ENCODE measurements at places on chromosomes 1 and 21. TPM values are rescaled to one million over a fixed set of nuclear protein-coding genes. Genes with fewer than 3 reads are reported as not detected.

S100A12 gene
- 9.1 TPM for polyA plus RNA-seq

GRCh38 chr21:26106562-26106961 is 64.0 kb downstream of the APP start:
- peaks cover 8% of the 10 kb centered on the region for H3K36me3 ChIP-seq
- no peak overlapping the region for H3K4me3 ChIP-seq
- H3K27ac ChIP-seq, result no peak overlapping the region
- H3K4me1 ChIP-seq, result peaks cover 16% of the 10 kb centered on the region

DNA sequence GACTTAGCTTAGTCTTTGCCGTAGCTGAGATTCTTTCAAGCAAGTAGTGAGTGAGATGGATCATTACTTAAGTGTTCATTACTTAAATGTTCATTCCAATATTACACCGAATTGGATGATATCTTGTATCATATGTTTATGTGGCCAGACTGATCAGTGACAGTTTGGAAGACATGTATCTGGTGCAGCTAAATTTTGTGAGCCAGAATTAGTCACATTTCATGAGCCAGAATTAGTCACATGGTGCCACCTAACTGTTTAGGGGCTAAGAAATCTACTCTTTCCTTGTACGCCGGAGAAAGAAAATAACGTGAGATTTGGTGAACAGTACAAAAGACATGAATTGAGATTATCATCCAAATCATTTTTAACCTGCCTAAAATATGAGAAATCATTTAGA is 355.6 kb downstream of the USP25 start:
- H3K4me1 ChIP-seq, result peaks cover 12% of the 10 kb centered on the region
- no peaks in the 10 kb centered on the region for H3K27me3 ChIP-seq
- H3K27ac ChIP-seq, result peak overlapping the region; percentile 11
- no peak overlapping the region for H3K4me3 ChIP-seq
- H3K36me3 ChIP-seq, result no peaks in the 10 kb centered on the region

LCA5L gene
- polyA plus RNA-seq, result 0.65 TPM

TAS1R2 gene
- not detected for polyA plus RNA-seq

DNA sequence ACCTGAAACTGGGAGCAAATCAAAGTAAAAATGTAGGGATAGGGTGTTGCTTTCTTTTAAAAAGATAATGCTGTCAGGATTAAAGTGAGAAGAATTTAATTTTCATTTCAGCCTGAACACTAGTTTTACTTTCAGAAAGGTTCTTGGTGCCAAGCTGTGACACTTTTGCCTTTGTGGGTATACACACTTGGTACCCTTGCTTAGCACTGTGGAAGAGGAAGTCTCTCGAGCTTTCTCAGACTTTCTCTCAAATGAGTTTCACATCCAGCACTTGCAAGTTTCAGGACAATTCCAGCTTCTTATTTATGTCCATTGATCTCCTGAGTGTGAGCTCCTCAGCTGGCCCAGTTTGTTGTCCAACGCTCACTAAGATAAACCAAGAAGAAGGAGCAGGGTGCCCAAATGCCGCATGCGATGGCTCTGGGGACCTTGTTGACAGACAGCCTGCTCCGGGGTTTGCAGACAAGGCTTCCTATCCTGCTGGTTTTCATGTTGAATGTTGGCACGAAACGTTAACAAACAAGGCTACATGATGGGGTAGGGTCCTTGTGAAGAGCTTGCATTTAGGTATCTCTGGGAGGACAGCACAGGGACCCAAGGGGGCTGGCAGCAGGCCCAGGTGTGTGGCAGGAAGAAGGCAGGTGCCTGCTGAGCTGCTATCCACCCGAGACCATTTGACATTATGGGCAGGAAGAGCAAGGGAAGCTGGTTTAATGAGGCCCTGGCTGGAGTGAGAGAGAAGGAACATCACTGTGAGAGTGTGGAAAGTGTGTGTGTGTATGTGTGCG is 79.7 kb downstream of the POFUT2 start:
- no peaks in the 10 kb centered on the region for H3K4me1 ChIP-seq
- peaks cover 60% of the 10 kb centered on the region for H3K36me3 ChIP-seq
- H3K27ac ChIP-seq, result no peak overlapping the region
- H3K27me3 ChIP-seq, result no peaks in the 10 kb centered on the region
- DNase-seq, result no peak
- no peak overlapping the region for H3K4me3 ChIP-seq

NTNG1 gene
- polyA plus RNA-seq, result not detected

NLRP3 gene
- 0.64 TPM for polyA plus RNA-seq

FLG2 gene
- polyA plus RNA-seq, result not detected

RNU1-1 gene
- polyA plus RNA-seq, result not detected

UTS2 gene
- not detected for polyA plus RNA-seq

- H3K27ac ChIP-seq, result peak overlapping the region; percentile 59
- H3K27me3 ChIP-seq, result no peaks in the 10 kb centered on the region
- peaks cover 14% of the 10 kb centered on the region for H3K36me3 ChIP-seq
- no peaks in the 10 kb centered on the region for H3K4me1 ChIP-seq
- H3K4me3 ChIP-seq, result peak overlapping the region; percentile 40
Observed at GRCh38 chr1:78650114-78650660, 556 bp downstream of the IFI44 start.

DNA sequence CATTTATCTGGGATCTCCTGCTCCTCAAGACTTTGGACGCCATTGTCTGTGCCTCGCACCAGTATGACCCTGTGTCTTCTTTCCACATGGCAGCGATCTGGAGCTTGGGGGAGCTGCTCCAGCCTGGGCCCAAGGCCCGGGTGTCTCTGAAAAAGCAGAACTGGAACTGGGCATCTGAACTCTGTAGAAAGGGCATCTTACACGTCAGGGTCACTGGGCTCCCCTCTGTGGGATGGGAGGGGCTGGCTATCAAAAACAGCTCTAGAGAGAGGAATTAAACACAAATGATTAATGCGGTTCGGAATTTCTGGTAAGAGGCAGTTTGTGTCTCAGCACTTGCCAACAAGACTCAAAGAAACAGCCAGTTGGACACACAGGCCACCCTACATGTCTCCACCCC is 16.1 kb downstream of the FCRL1 start:
- no peak overlapping the region for H3K4me3 ChIP-seq
- H3K27me3 ChIP-seq, result no peaks in the 10 kb centered on the region
- DNase-seq, result no peak
- H3K27ac ChIP-seq, result no peak overlapping the region

DUSP10 gene
- polyA plus RNA-seq, result 2.7 TPM

PKNOX1 gene
- 2.4 TPM for polyA plus RNA-seq

CACYBP gene
- polyA plus RNA-seq, result 30.1 TPM

RAD54L gene
- 0.30 TPM for polyA plus RNA-seq

OR2T5 gene
- polyA plus RNA-seq, result not detected

GRCh38 chr1:94783342-94784189 is 36.6 kb upstream of the SLC44A3 start:
- no peaks in the 10 kb centered on the region for H3K27me3 ChIP-seq
- peaks cover 4% of the 10 kb centered on the region for H3K4me1 ChIP-seq
- peak; percentile 53 for DNase-seq
- no peak overlapping the region for H3K4me3 ChIP-seq
- no peak overlapping the region for H3K27ac ChIP-seq
- no peaks in the 10 kb centered on the region for H3K36me3 ChIP-seq

- no peak overlapping the region for H3K4me3 ChIP-seq
- peak; percentile 21 for DNase-seq
- no peaks in the 10 kb centered on the region for H3K4me1 ChIP-seq
- no peaks in the 10 kb centered on the region for H3K27me3 ChIP-seq
Observed at GRCh38 chr1:227778401-227778947, 37.0 kb upstream of the PRSS38 start.

DNA sequence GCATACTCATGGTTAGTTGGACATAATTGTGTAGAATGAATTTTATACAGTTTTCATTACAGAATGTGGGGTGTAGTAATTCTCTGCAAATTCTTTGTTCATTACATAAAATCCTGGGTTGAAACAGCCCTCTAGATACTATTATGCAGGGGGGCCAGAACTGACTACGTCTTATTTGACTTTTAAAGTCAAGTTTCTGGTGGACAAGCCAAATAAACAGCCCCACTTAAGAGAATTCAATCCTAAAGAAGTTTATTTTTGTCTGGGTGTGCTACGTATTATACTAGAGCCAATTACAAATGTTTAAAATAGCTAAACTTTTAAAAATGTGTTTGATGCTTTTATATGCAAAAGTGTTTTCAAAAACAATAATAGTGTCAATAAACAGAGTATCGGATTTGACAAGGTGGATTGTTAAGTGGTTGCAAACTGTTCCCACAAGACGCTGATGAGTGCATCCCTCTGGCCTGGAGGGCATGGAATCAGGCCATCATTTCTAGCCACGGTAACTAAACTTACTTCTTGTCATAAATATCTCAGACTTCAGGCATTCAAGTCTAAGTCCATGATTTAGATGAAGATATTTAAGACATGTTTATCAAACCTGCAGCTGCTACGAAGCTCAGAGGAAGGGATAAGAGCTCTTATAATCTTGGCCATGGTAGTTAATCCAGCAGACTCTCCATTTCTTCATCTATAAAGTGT is 646.3 kb downstream of the KIF26B start:
- DNase-seq, result no peak
- H3K4me1 ChIP-seq, result no peaks in the 10 kb centered on the region
- no peak overlapping the region for H3K27ac ChIP-seq
- H3K36me3 ChIP-seq, result no peaks in the 10 kb centered on the region

GRCh38 chr1:24228311-24228710 is 41.2 kb upstream of the IFNLR1 start:
- H3K4me1 ChIP-seq, result no peaks in the 10 kb centered on the region
- H3K36me3 ChIP-seq, result no peaks in the 10 kb centered on the region
- no peak overlapping the region for H3K27ac ChIP-seq
- H3K27me3 ChIP-seq, result no peaks in the 10 kb centered on the region
- no peak overlapping the region for H3K4me3 ChIP-seq

PRAMEF26 gene
- not detected for polyA plus RNA-seq

DNA sequence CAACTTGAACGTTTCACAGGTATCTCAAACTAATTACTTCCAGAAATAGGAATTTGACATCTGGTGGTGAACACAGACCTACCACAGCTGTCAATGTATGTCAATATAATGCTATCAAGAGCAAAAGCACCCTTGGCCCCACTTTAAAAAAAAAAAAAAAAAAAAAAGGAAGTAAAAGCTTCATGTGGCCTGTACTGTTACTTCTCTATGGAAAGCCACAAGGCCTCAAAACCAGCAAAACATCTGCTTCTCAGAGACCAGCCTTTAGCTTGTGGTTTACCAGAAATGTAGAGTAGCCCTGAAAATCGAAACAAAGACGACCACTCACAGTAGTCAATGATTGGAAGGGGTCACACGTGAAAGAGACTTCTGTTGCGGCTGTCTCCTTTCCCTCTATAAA is 109.6 kb downstream of the SLC45A1 start:
- H3K36me3 ChIP-seq, result no peaks in the 10 kb centered on the region
- peaks cover 61% of the 10 kb centered on the region for H3K4me1 ChIP-seq
- no peaks in the 10 kb centered on the region for H3K27me3 ChIP-seq
- no peak for DNase-seq

SPRR2F gene
- not detected for polyA plus RNA-seq

- no peak overlapping the region for H3K4me3 ChIP-seq
- no peaks in the 10 kb centered on the region for H3K27me3 ChIP-seq
- no peak overlapping the region for H3K27ac ChIP-seq
- no peak for DNase-seq
Observed at GRCh38 chr21:29892379-29892778, 47.4 kb downstream of the GRIK1 start.

VANGL2 gene
- polyA plus RNA-seq, result 0.94 TPM

GRCh38 chr1:107501081-107501605 is 360.3 kb downstream of the NTNG1 start:
- H3K27ac ChIP-seq, result no peak overlapping the region
- H3K4me3 ChIP-seq, result no peak overlapping the region
- DNase-seq, result no peak
- H3K4me1 ChIP-seq, result no peaks in the 10 kb centered on the region

DNA sequence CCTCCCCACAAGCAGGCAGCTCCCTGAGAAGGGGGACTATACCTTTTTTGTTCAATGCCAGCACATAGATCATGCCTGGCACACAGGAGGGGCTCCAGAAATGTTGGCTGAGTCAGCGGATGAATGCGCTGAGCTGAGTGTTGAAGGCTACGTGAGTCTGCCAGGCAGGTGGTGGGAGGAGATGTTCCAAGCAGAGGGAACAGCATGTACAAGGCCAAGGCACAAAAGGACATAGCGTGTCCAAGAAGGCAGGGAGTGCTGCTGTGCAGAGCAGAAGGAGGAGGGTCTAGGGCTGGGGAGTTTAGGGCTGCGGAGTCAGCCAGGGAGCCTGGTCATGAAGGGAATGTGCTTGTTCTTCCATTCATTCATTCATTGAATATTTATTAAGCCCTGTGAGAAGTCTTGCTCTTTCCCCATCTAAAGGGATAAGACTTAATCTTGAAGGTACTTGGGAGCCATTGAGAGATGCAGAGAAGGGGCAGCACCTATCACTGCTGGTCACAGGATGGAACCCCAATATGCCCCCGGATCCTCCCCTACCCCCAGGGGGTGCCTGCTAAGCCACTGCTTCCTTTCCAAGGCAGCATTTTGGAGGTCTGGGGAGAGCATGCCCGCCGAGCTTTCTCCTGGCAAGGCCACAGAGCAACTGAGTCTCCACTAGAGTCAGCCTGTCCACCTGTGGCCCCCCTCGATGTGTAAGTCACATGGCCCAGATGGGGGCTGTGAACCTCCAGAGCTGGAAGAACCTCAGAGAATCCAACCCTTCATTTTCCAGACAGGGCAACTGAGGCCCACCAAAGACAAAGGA is 31.2 kb upstream of the LAPTM5 start:
- peaks cover 11% of the 10 kb centered on the region for H3K4me1 ChIP-seq
- no peaks in the 10 kb centered on the region for H3K36me3 ChIP-seq
- no peak overlapping the region for H3K27ac ChIP-seq
- H3K4me3 ChIP-seq, result no peak overlapping the region

DNA sequence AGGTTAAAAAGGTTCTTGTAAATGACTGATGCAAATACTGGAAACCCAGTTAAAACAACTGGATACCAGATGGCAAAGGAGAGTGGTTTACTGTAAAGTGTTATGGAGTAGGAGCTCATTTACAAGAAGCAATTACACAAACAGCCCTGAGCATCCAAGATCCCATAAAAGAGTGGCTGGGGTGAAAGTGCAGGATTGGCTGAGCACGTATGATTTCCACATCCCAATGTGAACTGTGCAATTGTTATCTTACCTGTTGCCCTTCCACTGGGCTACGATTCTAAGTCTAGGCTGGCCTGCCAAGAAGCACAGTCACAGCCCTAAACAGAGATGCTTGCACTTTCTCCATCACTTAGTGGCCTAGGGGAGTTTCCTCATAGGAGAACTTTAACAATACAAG is 277.6 kb upstream of the RUNX1 start:
- no peak overlapping the region for H3K27ac ChIP-seq
- H3K27me3 ChIP-seq, result no peaks in the 10 kb centered on the region
- DNase-seq, result no peak

TNFRSF18 gene
- not detected for polyA plus RNA-seq

Data from heart left ventricle (tissue), 16 donors.